ENCODE measurements at places on chromosomes 11 and 22. TPM values are rescaled to one million over a fixed set of nuclear protein-coding genes. Genes with fewer than 3 reads are reported as not detected.

PAX6 gene
- not detected for total RNA-seq

DNA sequence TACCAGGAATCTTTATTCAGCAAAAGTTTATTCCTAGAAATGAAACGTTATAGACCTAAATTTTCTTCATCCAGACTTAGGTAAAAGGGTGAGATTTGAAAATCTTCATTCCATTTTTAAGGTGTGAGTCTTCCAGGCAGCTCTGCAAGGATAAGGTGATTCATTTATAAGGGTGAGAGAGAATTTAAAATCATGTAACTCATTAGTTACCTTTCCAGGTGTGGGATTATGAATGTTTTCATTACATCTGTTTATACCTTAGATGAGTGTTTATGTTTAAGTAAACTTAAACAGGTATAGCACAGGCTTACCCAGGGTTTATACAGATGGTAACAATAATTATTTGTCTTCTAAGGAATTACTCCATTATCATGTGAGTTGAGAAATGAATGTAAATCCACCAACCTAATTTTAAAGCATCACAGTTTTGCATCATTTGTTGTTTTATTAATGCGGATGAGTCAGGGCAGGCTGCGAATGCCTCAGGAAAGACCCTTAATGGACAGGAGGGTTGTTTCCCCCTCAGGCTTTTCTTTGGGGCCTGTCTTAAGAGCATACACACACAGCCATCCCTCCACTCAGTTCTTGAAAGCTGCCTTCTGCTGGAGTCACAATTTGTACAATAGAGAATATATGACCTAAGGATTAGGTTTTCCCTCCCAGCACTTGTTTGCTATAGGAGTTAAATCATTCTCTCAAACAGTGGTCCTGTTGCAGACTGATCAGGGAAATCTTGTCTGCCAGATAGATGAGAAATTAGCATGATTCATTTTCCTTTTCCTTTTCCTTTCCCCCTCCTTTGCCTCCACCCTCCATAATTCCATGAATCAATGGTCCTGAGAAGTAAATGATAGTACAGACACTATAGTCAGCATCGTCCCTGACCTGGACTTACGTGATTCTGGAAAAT, 3.0 kb downstream of the PRSS23 start:
- H3K36me3 ChIP-seq: no peaks in the 10 kb centered on the region
- no peak for DNase-seq
- no peaks in the 10 kb centered on the region for H3K27me3 ChIP-seq
- H3K4me3 ChIP-seq: no peak overlapping the region
- no peak overlapping the region for H3K27ac ChIP-seq
- H3K4me1 ChIP-seq: peaks cover 38% of the 10 kb centered on the region

GRCh38 chr22:27168681-27169080, 511.3 kb downstream of the MIAT start:
- no peaks in the 10 kb centered on the region for H3K4me1 ChIP-seq
- H3K4me3 ChIP-seq: no peak overlapping the region
- no peaks in the 10 kb centered on the region for H3K36me3 ChIP-seq
- no peak overlapping the region for H3K27ac ChIP-seq
- DNase-seq: no peak

DNA sequence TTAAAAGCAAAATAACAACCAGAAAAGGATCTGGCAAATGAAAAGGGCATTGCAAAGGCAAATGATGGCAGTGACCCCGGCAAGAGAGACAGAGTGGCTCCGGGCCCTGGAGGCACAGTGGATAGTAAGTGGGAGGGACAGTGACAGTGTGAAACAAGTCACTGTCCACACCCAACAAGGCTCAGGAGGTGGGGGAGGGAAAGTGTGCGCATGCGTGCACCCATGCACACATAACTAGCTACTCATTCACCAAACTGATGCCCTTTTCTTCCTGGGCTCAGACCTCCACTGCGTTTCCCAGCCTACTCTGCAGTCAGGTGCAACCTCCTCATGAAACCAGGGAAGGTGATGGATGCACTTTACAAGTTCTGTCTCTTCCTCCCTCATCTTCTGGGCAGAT, 108.4 kb downstream of the SHANK2 start:
- H3K27me3 ChIP-seq: peaks cover 41% of the 10 kb centered on the region
- no peak for DNase-seq
- peaks cover 8% of the 10 kb centered on the region for H3K4me1 ChIP-seq
- no peak overlapping the region for H3K27ac ChIP-seq
- no peaks in the 10 kb centered on the region for H3K36me3 ChIP-seq

CRYBB1 gene
- total RNA-seq: 0.66 TPM

DNA sequence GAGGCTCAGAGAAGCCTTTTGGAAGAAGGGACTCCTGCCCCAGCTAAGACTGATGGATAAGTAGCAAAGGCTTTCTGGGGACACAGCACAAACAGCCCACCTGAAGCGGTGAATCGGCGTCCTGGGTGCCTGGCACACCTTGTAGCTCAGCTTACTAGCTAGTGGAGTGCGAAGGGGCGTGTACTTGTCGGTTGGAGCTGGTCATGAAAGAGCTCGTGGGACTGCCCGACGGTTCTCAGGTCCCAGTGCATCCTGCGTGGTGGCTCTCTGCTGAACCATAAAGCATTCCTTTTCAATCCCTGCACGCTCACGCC, 690 bp upstream of the UVRAG start:
- H3K4me3 ChIP-seq: peak overlapping the region; percentile 85
- H3K27ac ChIP-seq: peak overlapping the region; percentile 95
- peaks cover 60% of the 10 kb centered on the region for H3K4me1 ChIP-seq
- no peaks in the 10 kb centered on the region for H3K27me3 ChIP-seq
- DNase-seq: no peak
- H3K36me3 ChIP-seq: no peaks in the 10 kb centered on the region

DNA sequence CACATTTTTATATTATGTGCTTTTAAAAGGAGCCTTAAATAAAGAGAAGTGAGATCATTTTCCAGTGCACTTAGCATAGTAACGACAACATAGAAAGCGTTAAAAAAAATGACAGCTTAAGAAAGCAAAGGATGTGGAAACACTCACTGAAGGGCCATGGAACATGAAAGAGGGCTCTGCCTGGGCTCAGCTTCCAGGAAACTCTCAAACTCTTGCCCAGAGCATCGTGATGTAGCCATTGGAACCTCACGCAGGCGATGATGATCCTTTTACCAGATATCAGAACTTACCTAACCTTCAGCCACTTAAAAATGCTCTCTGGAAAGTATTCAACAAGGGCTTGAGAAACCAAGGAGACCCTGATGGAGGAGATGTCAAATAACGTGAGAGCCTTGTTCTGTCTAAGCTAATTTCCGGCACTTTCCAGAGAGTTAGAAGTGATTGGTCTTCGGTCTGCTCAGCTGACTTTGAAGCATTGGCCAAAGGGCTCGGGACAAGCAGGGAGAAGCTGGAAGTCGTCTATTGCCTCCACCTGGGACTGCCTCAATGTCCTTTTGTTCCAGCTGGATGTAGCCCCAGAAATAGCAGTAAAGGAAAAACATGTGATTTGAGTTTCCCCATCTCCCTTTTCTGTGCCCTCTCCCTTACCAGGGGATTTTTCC, 21.5 kb upstream of the ETS1 start:
- DNase-seq: no peak
- peaks cover 45% of the 10 kb centered on the region for H3K4me1 ChIP-seq
- H3K27ac ChIP-seq: no peak overlapping the region
- H3K36me3 ChIP-seq: no peaks in the 10 kb centered on the region
